Fibroblast of skin of left biceps (primary cell): ENCODE measurements at places on chromosomes 16 and 17.

DNA sequence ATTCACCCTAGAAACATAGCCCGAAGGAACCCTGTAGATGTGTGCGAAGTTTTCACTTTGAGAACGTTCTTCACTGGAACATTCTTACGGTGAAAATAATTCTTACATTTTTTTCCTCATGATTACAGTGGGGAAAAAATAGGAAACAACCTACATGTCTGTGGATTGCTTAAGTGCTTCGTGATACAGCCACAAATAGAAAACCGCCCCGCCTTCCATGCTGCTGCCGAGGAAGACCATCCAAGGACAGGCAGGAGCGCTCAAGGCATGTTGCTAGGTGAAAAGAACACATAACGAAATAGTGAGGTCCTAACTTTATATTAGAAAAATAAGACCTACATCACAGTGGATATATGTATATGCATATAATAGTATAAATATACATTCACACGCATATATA, 78.8 kb downstream of the BMERB1 start:
- DNase-seq: no peak

- DNase-seq: no peak
Measured at GRCh38 chr17:74016461-74016860, 187.0 kb upstream of the RPL38 start.

DNA sequence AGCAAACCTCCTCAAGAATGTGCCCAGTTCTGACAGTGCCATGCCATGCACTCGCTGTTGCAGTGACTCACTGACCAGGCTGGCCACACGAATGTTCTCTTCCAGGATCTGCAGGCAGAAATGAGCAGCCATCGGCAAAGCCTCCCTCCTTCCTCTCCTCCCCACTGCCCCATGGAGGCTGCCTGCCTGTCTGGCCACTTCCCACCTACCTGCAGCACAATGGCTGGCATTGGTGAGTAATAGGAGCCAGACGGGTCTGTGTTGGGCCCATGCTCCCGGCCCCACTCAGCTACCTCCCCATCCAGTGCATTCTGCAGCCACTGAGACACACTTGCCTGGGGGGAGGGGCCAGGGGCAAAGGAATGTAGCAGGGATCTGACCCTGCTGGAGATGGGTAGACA, 2.8 kb upstream of the MATCAP1 start:
- no peak for DNase-seq

- DNase-seq: no peak
Measured at GRCh38 chr17:18205861-18206260, 19.6 kb upstream of the LLGL1 start.

- no peak for DNase-seq
Measured at GRCh38 chr16:61654962-61655361, 381.3 kb downstream of the CDH8 start.

GRCh38 chr17:81489998-81490992, 22.3 kb downstream of the ACTG1 start:
- DNase-seq: no peak

- DNase-seq: no peak
Measured at GRCh38 chr16:68246666-68247065, 1.5 kb downstream of the PLA2G15 start.

DNA sequence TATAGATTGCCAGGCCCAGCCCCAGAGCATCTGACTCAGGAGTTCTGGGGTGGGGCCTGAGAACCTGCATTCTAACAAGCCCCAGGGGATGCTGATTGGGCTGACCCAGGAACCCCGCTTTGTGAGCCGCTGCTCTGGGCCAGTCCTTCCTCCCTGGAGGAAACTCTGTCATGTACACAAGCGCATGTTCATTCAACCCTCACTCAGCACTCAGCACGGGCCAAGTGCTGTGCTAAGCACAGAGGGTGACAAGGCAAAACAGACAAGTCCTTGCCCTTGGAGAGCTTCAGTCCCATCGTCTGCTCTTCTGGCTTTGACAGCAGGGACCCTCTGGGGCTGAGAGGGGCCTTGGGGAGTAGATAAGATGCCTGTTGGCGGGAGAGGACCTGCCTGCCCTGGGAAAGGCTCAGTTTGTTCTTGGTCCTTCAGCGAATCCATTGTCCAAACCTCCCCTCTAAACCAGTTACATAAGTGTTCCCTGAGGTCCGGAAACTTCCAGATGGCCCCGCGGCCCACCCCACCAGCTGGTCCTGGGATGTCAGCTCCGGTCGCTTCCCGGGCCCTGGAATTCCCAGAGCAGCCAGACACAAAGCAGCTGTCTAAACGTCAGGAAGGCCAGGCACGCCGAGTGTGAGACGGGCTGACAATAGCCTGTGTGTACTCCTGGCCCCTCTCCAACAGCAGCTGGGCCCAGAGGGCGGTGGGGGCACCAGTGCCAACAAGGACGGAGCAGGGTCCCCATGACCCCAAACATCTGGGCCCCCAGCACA, 88.8 kb downstream of the ZDHHC7 start:
- no peak for DNase-seq

- no peak for DNase-seq
Measured at GRCh38 chr17:6756425-6757031, 682 bp downstream of the XAF1 start.

- peak; percentile 47 for DNase-seq
Measured at GRCh38 chr17:34173241-34173640, 81.8 kb upstream of the CCL2 start.

- DNase-seq: peak; percentile 91
Measured at GRCh38 chr16:56607109-56607618, 1.2 kb upstream of the MT2A start.

DNA sequence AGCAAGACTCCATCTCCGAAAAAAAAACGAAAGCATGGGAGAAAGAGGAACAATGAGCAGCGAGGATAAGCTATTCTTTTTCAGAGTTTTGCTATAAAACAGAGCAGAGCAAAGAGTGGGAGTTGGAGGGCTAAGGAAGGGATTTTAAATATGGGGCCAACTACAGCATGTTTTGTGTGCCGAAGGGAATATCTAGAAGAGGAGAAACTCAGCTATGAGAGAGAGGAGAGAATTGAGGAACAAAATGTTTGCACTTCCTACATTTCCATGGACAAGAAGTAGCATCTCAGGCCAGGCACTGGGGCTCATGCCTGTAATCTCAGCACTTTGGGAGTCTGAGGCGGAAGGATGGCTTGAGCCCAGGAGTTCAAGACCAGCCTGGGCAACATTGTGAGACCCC, 13.1 kb upstream of the GRB2 start:
- DNase-seq: no peak

DNA sequence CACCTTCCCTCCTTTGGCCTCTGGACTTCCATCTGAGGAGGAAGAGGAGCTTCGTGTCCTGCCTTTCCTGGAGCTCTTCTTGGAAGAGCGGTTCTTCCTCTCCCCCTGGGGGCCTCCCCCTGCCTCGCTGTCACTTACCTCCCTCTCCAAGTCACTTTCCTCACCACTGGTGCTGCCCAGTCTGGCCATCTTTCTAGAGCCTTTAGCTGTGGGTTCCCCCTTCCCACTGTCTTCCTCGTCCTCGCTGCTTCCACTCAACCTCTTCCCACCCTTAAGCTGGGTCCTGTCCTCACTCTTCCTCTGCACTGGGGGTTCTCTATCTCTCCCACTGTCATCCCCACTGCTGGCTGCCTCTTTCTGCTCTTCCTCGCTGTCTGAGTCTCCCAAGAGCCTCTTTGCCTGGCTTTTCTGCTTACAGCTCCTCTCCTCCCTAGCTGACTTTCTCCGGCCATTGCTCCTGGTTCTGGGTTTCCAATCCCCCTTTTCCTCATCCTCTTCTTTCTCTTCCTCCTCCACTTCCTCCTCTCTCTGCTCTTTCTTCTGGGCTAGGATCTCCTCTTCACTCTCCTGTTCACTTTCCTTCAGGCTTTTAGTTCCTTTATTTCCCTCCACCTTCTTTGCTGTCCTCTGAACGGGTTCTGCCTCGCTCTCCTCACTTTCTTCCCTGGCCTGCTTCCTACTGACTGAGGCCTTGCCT, 1.4 kb downstream of the HIRIP3 start:
- DNase-seq: no peak

GRCh38 chr17:1203111-1203966, 23.6 kb upstream of the ABR start:
- DNase-seq: no peak

DNA sequence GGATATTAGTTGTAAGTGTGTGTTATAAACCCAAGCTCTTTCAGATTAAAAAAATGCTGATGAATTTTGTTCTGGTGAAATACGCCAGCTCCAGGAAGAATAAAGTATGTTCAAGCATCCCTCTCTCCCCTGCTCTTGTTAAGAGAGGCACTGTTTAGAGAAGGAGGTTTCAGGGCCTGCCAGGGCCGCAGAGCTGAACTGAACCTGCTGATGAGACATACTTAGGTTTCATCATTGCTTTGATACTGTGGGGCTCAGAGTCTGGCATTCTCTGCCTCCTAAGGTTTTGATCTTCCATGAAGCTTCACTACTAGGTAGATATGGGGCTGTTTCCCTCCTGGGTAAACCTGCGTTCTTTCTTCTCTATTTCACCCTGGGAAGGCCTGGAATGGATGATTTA, 175.3 kb upstream of the FAM20A start:
- no peak for DNase-seq

GRCh38 chr16:35792516-35793285, 2333.3 kb downstream of the TP53TG3F start:
- DNase-seq: no peak

DNA sequence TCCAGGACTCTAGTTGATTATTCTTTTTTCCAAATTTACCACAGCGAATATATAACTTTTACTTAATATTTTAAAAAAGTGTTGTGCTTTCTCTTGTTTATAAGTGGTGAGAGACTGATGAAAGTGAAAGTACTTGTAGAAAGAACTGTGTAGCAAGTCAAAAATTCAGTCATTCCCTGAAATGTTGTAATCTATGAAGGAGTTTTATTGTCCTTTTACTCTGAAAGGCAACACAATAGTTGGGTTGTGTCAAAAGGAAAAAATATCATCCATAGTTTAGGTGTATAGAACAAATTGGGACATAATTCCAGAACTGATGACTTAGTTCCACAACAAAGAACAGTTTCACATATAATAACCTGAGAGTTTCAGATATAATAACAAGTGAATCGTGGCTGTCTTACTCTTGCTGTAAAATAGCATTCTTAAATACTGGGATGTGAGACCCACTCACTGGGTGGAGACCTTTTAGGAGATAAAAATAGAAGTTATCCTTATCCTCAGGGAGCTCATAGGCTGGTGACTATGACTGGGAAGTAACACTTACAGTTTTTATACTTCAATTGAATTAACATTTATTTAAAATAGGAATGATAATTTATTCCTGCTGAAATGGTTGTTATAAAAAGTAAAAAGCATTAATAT, 20.6 kb downstream of the CYB5B start:
- DNase-seq: no peak

DNA sequence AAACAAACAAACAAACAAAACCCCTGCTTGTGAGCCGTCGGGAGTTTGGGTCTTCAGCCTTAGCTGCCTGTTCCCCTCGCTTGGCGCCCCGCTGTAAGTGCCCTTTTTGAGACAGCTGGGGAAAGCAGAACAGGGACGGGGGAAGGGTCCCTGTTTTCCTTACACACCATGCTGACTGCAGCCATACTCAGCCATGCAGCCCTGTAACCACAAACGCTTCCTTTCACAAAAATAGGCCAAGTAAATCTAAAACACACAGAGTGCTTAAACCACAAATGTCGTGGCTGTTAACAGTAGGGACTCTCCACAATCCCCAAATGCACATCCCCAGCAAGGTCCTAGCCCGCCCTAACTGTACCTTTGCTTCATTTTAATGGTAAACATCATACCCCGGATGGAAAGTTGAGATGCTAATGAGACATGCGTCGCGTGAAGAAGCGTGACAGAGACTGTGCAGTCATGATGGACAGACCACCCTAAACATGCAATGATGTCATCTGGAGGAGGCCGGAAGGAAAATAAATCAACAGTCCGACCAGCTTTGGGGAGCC, 129.9 kb downstream of the MGAT5B start:
- DNase-seq: no peak

DNA sequence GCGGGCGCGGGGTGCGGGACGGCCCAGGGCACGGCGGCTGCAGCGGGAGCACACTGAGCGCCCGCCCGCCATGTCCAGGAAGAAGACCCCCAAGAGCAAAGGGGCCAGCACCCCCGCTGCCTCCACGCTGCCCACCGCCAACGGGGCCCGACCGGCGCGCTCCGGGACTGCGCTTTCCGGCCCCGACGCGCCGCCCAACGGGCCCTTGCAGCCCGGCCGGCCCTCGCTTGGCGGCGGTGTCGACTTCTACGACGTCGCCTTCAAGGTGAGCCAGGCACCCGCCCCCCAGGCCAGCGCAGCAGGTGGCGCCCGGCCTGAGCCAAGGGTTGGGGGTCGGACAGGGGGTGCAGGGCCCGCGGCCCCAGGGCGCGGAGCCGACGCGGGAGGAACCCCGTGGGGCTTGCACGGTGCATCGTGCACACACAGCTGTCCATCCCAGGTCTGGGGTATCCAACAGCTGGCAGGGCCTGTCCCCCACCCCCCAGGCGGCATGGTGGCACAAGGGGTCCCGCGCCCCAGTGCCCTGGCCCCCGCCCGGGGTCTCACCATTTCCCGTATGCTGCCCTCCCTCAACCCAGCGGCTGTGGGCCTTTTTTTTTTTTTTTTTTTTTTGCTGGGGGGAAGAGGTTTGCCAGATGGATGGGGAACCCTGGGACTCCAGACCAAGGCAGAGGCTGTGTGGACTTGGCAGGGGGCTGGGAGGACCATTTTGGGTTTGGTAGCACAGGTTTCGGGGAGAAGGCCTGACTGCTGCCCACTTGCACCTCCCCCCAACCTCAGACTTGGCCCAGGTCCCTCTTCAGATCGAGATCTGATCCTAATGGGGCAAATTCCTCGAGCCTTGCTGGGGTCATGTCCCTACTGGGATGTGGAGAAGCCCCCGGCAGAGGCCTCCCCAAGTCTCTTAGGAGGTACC, 547 bp downstream of the RAB26 start:
- no peak for DNase-seq

DNA sequence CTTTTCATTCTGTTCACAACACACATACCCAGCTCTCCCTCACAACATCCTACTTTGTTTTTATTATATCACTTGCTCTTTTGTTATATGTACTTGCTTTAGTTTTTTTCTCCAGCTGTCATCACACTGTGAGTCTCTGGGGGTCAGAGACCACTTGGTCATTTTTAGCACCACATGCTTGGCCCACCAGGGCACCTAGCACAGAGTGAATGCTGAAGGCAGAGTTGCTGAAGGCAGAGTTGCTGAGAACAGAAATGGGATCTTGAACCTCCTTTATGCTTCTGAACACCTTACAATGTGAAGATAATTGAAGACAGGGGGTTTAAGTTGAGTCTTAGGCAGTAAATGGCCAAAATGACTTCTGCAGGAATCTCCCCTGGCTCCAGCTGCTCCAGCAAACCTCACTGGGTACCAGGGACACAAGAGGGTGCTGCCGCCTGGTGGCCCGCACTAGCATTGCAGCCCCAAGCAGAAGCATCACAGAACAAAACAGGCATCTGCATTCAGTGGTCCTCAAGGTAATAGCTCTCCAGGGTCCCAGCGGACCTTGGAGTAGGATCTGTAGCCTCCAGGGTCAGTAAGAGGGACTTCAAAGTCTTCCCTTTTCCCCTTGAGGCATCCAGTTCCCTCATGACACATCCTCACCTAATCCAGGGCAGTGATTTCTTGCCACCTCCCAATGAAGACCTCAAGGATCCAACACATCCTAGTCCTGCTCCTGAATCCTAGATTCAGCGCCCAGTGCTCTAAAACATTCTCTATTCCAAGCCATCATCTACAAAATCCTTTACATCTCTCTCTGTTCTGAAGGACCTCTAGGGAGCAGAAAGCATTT, 1972.6 kb downstream of the TP53TG3F start:
- DNase-seq: no peak

- no peak for DNase-seq
Measured at GRCh38 chr17:8341456-8341855, 1.8 kb downstream of the ODF4 start.

GRCh38 chr17:43999024-43999423, 5.4 kb upstream of the NAGS start:
- DNase-seq: no peak

GRCh38 chr17:35731917-35732805, 722 bp downstream of the RASL10B start:
- no peak for DNase-seq
